SK-N-DZ (cell line): ENCODE measurements at places on chromosomes 2 and 18.
A peak's percentile ranks its signal among the peaks of the same experiment; 100 is the strongest.

GRCh38 chr18:58682429-58683069 is 11.3 kb downstream of the MALT1 start:
- DNase-seq, result no peak

DNA sequence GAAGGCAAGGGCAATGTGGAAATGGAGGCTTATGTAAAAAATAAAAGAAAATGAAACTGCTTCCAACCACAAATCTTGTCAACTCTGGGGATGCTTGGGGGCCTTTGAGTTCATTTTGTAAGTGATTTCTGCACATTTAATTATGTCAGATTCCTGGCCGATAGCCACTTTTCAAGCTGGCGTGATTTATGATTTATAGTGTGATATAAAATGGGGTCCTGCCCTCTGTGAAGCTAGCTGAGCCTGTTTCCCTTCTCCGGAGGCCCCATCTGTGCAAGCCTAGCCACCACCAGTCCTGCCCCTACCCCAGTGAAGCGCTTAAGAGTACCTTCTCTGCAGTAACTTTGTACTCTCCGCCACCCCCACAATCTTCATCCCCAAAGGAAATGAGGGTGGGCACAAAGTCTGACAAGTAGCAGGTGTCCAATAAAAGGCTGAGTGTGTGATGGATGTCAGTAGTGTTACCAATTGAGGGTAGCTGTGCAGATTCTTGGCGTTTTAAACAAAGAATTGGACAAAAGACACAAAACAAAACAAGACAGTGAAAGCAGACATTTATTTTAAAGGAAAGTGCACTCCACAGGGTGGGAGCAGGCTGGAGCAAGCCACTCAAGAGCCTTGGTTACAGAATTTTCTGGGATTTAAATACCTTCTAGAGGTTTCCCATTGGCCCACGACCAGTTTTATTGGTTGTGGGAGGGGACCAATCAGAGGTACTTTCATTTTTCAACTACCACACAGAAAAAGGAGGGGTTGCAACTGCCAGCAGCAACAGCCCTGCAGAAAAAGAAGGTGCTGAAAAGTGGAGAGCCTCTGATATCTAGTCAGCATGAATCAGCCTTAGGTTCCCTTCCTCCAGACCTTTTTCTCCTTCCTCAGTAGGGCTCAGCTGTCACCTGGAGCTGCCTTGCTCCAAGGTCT is 39.0 kb upstream of the SIX3 start:
- peak; percentile 57 for DNase-seq

DNA sequence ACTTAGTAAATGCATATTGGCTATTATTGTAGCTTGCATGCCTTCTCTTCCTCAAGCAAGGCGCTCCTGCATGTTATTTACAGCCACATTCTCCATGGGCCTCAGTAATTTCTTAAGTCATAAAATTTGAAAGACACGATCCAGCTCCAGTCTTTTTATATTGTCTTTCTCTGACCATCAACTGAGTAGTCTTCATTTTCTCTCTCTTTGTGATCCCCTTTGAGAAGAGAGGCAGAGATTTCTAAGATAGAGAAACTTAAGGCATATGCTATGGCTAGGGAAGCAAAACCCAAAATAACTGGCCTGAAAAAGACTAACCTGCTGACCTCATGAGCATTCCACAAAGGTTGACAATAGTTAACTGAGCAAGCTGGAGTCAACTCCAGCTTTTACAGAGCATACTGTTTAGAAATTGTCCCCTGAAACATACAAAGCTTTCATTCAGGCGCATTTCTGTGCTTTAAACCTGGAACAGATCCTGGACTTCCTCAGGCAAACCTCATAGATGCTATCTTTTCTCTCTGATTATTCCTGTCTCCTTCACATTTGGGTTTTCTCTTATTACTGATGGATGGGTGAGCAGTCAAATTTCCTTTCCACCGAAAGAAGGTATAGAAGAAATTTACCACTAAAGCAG is 4.6 kb downstream of the DPP4 start:
- DNase-seq, result no peak

GRCh38 chr18:25109484-25109883 is 242.5 kb downstream of the ZNF521 start:
- DNase-seq, result no peak

GRCh38 chr2:205996161-205996560 is 89.8 kb downstream of the INO80D start:
- DNase-seq, result no peak

DNA sequence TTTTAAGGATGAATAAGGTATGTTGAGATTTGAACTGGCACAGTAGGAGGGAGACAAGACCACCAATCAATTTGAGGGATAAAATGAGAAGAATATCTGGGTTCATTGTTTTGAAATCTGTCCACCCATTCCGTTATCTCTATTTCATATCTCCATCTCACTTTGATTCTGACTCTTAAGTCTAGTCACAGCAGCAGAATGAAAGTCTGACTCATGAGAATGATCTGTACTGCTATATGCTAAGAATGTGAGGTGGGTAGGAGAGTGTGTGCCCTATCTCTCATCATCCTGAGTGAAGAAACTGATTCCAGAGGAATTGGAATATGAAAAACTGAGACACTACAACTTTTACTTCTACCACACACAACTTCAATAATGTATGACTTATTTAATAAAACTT is 1994.5 kb upstream of the PIK3C3 start:
- no peak for DNase-seq

DNA sequence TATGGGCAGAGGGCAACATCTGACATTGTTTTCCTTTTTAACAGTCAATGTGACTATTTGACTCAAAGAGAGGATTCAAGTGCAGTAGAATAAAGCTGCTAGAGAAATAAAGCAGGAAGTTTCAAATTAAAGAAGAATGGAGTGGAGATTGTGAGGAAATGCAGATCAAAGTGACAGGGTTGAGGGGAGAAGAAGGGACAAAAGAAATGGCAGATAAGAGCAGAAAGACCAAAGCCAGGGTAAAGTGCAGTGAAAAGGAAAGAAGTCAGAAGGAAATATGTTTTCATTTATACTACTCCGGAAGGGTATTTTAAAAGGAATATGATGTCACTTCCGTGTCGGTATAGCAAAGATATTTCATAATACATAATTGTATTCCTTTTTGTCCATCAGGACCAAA is 297.5 kb upstream of the CRIM1 start:
- DNase-seq, result no peak

- no peak for DNase-seq
These were observed 19.1 kb upstream of the TEX51 start for GRCh38 chr2:126879348-126880298.

DNA sequence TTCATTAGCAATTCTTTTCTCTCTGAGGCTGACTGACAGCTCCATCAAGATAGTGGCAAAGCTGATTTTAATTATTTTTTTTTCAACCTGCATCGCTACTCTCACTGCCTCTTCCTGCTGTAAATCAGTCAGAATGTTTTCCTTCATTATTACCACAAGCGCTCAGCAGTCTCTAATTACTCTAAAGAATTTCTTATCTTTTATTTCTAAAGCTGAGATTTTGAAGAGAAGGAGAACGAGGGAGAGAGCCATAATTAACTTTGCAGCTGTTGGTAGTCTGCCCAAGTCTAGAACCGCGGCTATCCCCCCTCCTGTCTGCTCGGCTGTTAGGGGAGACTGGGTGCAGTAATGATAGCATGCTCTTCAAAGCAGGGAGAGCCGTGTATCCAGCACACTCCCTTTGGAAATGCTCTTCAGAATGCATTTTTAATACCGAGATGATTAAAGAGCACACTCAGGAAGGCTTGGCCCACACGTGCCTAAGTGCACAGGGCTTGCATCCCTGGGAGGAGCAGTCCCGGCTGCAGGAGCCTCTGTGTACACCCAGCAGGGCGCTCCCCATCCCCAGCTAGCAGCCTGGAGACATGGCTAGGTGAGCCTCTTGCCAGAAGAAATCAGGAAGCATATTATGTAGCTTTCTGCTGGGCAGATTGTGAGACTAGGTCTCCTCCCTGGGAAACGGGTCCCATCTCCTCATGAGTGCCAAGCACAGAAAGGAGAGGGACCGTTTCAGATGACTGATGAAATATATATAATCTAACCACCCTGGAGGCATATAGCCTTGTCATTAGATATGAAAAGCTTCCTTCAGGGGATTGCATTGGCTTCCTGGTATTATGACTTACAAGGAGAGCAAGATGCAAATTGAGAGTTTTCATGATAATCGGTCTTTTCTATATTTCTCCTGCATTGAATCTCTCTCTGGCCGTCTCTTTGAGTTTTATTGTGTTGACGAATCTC is 555.2 kb downstream of the CMPK2 start:
- DNase-seq, result peak; percentile 78

DNA sequence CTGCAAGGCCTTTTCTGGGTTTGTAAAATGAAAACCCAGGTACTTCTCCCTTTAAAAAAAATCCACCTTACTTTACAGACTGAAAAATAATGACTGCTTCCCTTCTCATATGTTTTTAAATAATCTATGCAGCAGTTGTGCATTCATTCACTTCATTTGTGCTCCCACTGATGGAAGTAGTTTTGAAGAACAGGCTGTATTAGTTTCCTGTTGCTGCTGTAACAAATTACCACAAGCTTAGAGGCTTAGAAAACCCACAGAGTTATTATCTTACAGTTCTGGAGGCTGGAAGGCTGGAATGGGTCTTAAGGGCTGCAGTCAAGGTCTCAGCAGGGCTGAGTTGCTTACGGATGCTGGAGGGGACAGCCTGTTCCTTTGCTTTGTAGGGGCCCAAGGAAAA is 335.0 kb downstream of the TGIF1 start:
- DNase-seq, result no peak

DNA sequence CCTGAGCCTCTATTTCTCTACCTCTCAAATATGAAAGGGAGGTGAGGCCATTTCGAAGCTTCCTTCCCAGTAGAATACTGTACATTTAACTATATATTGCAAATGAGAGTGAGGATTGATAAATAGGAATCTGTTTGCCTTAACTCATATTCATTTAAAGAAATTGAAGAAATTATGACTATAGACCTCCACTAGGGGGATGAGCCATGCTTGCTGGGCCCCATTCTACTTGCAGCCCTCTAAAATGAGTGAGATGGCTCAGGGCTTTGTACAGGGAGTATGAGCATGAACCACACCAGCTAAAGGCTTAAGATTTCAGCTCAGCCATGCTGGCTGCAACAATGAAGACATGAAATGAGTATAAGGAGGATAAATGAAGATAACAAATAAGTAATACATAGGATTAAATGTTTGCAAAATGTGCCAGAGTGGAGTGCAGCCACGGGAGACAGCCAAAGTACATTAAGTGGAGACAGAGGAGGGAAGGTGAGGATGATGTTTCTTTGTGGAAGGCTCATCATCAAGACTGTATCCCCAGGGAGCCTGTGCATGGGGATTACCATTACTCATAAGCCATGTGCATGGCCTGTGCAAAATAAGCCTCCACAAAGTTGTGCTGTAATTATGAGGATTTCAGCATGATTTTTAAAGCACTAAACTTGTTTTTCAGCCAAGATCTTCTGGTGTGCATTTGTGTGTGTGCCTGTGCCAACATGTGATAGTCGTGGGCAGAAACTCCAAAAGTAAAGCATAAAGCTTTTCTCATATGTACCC is 300.8 kb downstream of the CNTNAP5 start:
- peak; percentile 28 for DNase-seq

DNA sequence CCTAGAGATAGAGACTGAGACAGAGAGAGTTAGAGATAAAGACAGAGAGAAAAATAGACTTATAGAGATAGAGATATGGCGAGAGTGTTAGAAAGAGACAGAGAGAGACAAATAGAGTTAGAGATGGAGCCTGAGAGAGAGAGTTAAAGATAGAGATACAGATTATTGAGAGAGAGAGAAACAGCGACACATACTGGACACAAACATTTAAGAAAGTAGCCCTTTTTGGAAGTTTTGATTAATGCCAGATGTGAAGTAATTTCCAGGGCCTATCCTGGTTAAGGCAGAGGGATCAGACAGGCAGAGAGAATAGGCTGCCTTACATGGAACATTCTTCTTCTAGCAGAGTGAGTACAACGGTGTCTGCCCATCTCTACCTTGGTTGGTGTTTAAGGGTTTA is 311.6 kb upstream of the CDH7 start:
- peak; percentile 45 for DNase-seq

DNA sequence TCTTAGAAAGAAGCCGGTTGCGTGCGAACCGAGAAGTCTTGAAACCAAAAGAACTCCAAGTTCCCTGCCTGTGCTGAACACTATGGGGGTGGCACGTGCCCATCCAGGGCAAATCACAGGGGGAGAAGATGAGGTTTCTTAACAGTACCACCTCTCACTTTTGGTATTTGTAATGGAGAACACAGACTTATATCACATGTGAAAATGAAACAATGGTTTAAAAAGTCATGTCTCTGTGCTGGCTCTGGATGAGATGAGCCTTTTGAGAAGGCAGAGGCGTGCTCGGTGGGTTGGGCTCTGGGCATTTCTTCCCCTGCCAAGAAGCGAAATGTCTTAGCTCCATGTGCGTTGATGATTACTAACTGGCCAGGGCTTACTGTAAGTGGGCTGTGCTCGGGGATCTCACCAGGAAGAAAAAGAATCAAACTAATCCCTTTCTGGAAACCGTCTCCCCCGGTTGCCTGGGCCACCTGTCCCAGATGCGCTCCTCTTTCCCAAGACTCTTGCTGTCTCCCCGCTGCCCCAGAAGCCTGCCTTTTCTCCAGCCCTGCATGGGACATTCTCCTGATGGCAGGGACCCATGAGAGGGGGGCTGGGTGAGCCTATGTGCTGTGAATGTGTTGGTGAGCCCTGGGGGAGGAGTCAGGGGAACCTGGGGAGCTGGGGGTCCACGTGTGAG is 252.9 kb downstream of the PRKCE start:
- DNase-seq, result no peak

GRCh38 chr2:32277363-32277673 is 386 bp upstream of the YIPF4 start:
- no peak for DNase-seq

GRCh38 chr2:191638079-191638801 is 39.7 kb upstream of the NABP1 start:
- DNase-seq, result no peak

DNA sequence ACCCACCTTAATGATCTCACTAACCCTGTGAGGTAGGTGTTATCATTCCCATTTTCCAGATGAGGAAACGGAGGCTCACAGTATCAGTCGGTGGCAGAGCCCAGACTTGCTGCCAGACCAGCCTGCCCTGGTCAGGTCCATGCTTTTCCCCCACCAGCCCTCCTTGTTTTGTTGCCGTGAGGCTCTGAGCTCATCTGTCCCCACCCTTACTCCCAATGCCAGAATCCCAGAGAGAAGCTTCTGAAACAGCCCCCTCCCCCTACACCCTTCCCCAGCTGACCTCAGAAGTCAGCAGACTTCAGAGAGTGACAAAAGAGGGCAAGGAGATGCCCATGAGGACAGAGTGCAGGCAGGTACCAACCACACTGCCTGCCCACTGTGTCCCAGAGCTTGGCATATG is 20.8 kb upstream of the TNS1 start:
- no peak for DNase-seq

DNA sequence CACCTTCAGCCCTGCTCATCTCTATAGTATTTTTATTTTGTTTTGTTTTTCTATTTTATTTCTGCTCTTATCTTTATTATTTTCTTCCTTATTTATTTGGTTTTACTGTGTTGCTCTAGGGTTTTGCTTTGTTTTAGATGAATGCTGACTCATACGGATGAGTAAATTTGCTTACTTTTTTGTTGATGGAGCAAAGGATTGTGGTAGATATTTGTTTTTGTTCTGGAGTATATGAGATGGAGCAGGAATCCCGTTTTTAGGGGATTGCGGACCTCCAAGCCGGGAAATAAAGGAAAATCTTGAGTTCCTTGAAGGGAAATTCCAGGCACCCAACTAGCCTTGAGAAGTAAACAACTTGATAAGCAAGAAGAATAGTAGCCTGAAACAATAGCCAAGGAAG is 15.3 kb upstream of the COLEC12 start:
- no peak for DNase-seq

GRCh38 chr2:36562973-36563532 is 34.9 kb downstream of the FEZ2 start:
- no peak for DNase-seq

- no peak for DNase-seq
These were observed 193.0 kb upstream of the NETO1 start for GRCh38 chr18:73060666-73061288.

- no peak for DNase-seq
These were observed 113.9 kb downstream of the COPS8 start for GRCh38 chr2:237199577-237199976.
